AG09309 (cell line): ENCODE measurements at places on chromosomes 2 and 18.

DNA sequence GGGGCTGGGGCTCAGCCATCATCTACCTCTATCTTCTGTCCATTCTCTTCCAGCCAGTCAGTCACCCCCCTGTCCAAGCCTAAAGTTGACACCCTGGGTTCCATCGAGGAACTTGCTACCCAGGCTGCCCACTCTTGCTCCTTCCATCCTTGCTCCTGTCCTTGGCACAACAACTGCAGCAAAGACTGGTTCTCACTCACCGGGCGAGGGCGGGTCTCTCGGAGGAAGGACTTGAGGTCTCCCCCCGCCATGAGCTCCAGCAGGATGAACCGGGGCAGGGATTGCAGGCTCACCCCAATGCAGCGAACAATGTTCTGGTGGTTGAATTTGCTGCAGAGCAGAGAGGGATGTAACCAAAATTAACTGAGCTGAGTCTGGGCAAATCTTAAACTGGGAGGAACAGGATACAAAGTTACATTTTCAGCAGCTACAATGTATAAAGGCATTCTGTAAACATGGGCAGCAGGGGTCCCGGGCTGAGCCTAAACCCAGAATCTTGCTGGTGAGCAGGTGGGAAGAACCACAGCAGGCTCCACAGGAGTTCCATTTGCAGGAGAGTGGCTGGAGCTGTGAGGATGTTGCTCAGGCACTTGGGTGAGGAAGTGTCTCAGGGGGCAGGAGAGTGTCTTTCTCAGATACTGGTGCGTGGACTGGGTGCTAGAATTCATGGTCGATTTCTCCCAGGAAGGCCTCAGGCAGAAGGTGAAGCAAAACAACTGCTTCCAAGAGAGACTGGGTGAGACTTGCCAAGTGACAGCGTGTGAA, 105.5 kb downstream of the CLIP4 start:
- DNase-seq = no peak

- no peak for DNase-seq
Observed at GRCh38 chr18:78363556-78364387, 615.8 kb upstream of the SALL3 start.

DNA sequence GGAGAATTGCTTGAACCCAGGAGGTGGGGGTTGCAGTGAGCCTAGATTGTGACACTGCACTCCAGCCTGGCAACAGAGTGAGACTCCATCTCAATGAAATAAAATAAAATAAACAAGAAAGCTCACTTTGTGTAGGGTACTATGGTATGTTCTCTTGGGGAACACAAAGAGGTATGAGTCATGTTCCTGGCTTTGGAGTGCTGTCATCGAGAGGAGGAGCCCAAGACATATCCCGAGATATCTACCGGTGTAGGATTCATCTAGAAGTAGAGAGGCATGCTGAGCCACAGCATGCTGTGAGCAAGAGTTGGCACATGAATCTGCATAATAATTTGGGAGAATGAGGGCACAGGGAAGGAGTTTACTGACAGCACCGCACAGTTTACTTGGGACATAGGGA, 244.9 kb upstream of the EPHA4 start:
- DNase-seq = no peak

DNA sequence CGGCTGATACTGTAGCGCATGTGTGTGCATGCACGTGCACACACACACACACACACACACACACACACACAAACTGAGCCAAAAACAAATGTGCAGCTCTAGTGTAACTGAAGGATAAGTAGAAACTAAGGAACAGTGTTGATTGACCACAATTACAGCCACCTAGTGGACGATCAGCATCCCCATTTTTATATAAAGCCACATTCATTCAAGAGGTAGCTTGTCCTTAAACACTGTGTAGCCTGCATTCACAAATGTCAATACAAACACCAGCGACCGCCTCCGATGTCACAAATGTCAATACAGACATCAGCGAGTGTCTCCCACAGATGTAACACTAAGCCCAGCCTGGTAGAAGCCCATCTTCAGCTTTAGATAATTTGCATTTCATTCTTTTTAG, 167.4 kb downstream of the PTGR3 start:
- peak; percentile 2 for DNase-seq
